ENCODE measurements at places on chromosomes 13 and 19. TPM values are rescaled to one million over a fixed set of nuclear protein-coding genes. Genes with fewer than 3 reads are reported as not detected.

Gene TPTE2
- total RNA-seq: not detected

Gene UBE2L5
- total RNA-seq: not detected

Gene RDH13
- total RNA-seq: 60.7 TPM

Gene PTPRH
- 1.5 TPM for total RNA-seq

Gene SHISA2
- not detected for total RNA-seq

Gene RETN
- not detected for total RNA-seq

Gene ZNF225
- total RNA-seq: 3.1 TPM

Gene ERICH6B
- total RNA-seq: not detected

Gene GRIK5
- 6.3 TPM for total RNA-seq

Gene DACH1
- total RNA-seq: 1.8 TPM

Gene FFAR2
- total RNA-seq: 0.28 TPM

Gene ANKLE1
- not detected for total RNA-seq

- no peak for DNase-seq
- H3K4me3 ChIP-seq: no peak within 1 kb of the TSS
- H3K4me1 ChIP-seq: no peaks in the 10 kb centered on the region
- H3K36me3 ChIP-seq: no peaks in the 10 kb centered on the region
- H3K27ac ChIP-seq: no peak within 1 kb of the TSS
Measured at GRCh38 chr19:48043675-48044258, at the start of gene CABP5. Gene CABP5 (minus strand): TSS chr19:48044079. CDS start chr19:48043922, 157 bp downstream.

GRCh38 chr19:14748601-14749000 lies 29.8 kb downstream of the ADGRE2 start:
- no peak overlapping the region for H3K4me3 ChIP-seq
- no peaks in the 10 kb centered on the region for H3K27me3 ChIP-seq
- H3K27ac ChIP-seq: no peak overlapping the region
- no peak for DNase-seq
- no peaks in the 10 kb centered on the region for H3K4me1 ChIP-seq
- no peaks in the 10 kb centered on the region for H3K36me3 ChIP-seq

DNA sequence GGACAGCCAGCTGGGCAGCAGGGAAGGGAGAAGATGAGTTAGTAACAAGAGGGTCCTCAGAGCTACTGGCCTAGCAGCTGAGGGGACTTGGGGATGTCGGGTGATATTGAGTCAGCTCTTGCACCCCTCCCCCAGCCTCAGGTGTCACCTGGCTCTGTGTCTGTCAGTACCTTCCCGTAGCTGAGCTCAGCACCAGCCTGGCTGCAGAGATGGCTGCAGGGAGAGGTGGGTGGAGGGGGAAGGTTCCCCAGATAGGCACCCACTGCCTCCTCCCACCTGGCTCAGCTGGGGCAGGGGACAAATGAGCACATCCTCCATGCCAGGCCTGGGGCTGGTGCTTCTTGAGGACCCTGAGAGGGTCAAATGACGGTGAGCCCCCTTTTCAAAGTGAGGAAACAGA lies 6.8 kb upstream of the KPTN start:
- H3K4me1 ChIP-seq: peaks cover 50% of the 10 kb centered on the region
- no peak overlapping the region for H3K4me3 ChIP-seq
- no peak overlapping the region for H3K27ac ChIP-seq
- DNase-seq: no peak
- H3K27me3 ChIP-seq: no peaks in the 10 kb centered on the region

- no peak overlapping the region for H3K27ac ChIP-seq
- H3K27me3 ChIP-seq: no peaks in the 10 kb centered on the region
- no peaks in the 10 kb centered on the region for H3K36me3 ChIP-seq
- H3K4me1 ChIP-seq: no peaks in the 10 kb centered on the region
- no peak for DNase-seq
Measured at GRCh38 chr19:33350538-33351309, 22.8 kb upstream of the CEBPG start.

GRCh38 chr13:97974773-97975172 lies 21.3 kb downstream of the IPO5 start:
- no peaks in the 10 kb centered on the region for H3K36me3 ChIP-seq
- DNase-seq: no peak
- no peak overlapping the region for H3K27ac ChIP-seq
- no peaks in the 10 kb centered on the region for H3K27me3 ChIP-seq
- no peak overlapping the region for H3K4me3 ChIP-seq
- peaks cover 29% of the 10 kb centered on the region for H3K4me1 ChIP-seq

DNA sequence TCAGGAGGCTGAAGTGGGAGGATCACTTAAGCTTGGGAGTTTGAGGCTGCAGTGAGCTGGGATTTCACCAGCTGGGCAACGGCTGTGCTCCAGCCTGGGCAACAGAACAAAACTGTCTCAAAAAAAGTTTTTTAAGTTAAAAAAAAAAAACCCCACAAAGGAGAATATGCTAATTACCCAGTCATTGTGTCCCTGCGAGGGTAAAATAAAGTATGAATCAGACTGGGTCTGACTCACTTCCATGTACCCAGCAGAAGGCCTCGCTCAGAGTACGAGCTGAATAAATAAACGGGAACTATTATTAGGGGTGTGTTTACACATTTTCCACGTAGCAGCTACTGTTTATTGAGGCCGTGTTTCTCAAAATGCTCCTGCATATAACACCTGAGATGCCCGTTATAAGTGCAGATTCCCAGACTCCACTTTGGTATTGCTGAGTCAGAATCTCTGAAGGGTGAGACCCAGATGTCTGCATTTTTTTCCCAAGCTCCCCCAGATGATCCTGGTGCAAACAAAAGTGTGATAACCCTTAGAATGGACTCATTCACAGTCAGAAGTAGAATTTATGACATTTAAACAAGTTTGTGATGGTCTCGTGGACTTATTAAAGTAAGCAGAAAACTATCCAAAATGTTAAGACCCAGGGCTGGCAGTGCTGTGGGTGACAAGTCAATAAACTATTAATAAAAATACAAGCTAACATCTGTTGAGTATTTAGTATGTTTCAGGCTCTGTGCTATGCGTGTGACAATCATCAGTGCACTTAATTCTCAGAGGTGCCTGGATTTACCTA lies 28.2 kb downstream of the KCNC3 start:
- H3K36me3 ChIP-seq: peaks cover 9% of the 10 kb centered on the region
- DNase-seq: no peak
- no peaks in the 10 kb centered on the region for H3K4me1 ChIP-seq
- no peak overlapping the region for H3K4me3 ChIP-seq
- no peak overlapping the region for H3K27ac ChIP-seq
- no peaks in the 10 kb centered on the region for H3K27me3 ChIP-seq

- no peaks in the 10 kb centered on the region for H3K27me3 ChIP-seq
- no peak for DNase-seq
- no peaks in the 10 kb centered on the region for H3K4me1 ChIP-seq
- no peak overlapping the region for H3K27ac ChIP-seq
Measured at GRCh38 chr13:55999709-56000108, 1141.0 kb upstream of the PRR20A start.

DNA sequence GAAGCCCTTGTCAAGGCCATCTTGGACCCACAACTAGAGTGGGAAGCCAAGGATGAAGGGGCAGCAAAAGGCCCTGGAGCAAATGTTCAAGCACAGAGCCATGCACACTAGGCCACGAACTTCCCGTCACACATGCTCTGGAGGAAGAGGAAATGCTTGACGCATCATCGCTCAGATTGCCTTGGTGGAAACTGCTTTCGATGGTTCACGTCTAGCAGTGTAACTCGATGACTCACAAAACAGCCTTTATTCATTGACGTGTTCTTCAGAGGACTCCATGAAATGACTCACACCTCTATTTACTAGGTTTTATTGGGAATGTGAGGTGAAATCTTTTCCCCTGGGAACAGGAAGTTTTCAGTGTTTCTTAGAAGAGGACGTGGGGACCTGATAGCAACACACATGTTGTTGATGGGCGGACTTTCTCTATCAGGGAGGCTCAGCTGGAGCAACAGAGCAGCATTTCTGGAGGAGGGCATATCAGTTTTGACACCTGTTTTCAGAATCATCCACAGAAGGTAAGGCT lies 79.8 kb upstream of the FLT1 start:
- H3K27me3 ChIP-seq: no peaks in the 10 kb centered on the region
- H3K4me1 ChIP-seq: no peaks in the 10 kb centered on the region
- H3K4me3 ChIP-seq: no peak overlapping the region
- no peak overlapping the region for H3K27ac ChIP-seq

DNA sequence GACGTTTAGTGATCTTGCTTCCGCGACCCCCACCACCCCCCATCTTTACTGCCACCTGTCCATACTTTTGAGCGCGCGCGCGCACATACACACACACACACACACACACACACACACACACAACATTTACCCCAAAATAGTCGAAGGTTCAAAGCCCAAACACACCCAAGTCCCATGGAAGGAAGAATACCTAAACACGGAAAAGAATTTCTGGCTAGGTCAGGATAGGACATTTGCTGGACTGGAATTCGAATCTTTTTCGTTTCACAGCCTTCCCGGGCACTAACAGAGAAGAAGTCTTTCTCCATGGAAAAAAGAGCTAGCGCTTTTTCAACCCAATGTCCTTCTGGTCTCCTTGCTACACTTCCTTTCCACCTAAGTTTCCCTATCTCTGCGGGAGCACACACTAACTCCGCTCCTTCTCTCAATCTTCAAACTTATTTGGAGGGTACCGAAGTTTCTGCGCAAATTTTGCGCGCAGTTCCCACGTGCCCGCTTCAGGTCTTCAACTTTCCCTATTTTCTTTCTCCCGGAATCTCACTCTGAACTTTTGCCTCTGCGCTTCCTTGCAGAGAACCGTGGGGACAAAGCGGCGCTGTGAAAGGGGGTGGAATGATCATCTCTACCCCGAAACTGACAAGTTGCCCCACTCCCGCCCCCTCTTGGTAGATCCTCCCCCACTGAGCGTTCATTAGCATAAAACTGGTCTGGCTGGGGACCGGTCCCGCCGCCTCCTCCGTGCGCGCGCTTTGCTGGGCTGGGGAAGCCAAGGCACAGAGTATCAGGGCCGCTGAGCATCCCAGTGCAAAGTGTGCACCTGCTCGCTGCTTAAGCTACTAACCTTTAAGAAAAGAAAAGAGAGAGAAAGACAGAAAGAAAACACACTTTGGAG lies 2.7 kb downstream of the DACH1 start:
- DNase-seq: peak; percentile 80
- peaks cover 8% of the 10 kb centered on the region for H3K27me3 ChIP-seq
- peak overlapping the region; percentile 70 for H3K4me3 ChIP-seq
- H3K27ac ChIP-seq: peak overlapping the region; percentile 85

GRCh38 chr13:44805585-44805984 lies 183.7 kb downstream of the NUFIP1 start:
- no peaks in the 10 kb centered on the region for H3K27me3 ChIP-seq
- no peak for DNase-seq
- no peaks in the 10 kb centered on the region for H3K36me3 ChIP-seq
- H3K27ac ChIP-seq: no peak overlapping the region

GRCh38 chr19:45255611-45256157 lies 4.6 kb downstream of the MARK4 start:
- H3K36me3 ChIP-seq: peaks cover 3% of the 10 kb centered on the region
- no peak overlapping the region for H3K27ac ChIP-seq
- H3K4me1 ChIP-seq: peaks cover 20% of the 10 kb centered on the region
- no peak overlapping the region for H3K4me3 ChIP-seq
- no peaks in the 10 kb centered on the region for H3K27me3 ChIP-seq

DNA sequence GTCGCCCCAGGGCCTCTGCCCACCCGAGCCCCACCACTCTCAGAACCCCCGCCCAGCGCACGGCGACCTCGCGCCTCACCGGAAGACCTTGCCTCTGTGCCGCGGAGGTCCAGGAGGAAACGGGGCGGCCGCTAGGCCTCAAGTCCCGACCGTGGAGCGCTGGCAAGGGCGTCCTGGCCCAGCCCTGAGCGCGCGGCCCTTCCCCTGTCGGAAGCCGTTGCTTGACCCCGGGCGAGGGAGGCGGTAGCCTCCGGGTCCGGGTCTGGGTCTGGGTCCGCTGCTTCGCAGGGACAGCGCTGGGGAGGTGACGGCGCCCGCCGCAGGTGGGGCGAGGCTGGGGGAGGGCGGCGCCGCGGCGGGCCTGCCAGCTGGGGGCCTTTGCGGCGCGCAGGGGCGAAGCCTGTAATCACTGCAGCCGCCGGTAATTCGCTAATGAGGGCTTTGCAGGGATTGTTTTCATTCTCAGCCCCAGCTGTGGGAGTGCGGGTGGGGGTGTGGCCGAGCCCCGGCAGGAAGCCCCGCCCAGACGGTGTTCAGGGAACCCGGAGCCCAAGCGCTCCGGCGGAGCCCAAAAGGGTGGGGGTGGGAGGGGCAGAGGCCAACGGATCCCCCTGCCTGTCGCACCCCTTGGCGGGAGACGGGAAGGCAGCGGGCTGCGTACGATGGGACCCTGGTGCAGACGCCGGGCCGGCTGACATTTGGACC lies 8.6 kb downstream of the C19orf25 start:
- peaks cover 20% of the 10 kb centered on the region for H3K4me1 ChIP-seq
- peaks cover 42% of the 10 kb centered on the region for H3K27me3 ChIP-seq
- no peak overlapping the region for H3K27ac ChIP-seq
- no peak for DNase-seq
- H3K36me3 ChIP-seq: no peaks in the 10 kb centered on the region

GRCh38 chr19:12364391-12365235 lies 870 bp downstream of the ZNF442 start:
- peak overlapping the region; percentile 97 for H3K27ac ChIP-seq
- H3K36me3 ChIP-seq: no peaks in the 10 kb centered on the region
- peak; percentile 8 for DNase-seq
- H3K4me1 ChIP-seq: peaks cover 10% of the 10 kb centered on the region
- no peaks in the 10 kb centered on the region for H3K27me3 ChIP-seq

- peaks cover 17% of the 10 kb centered on the region for H3K4me1 ChIP-seq
- DNase-seq: no peak
- H3K36me3 ChIP-seq: no peaks in the 10 kb centered on the region
- H3K4me3 ChIP-seq: no peak overlapping the region
- H3K27me3 ChIP-seq: no peaks in the 10 kb centered on the region
Measured at GRCh38 chr13:73913079-73913740, 221.0 kb downstream of the KLF12 start.

DNA sequence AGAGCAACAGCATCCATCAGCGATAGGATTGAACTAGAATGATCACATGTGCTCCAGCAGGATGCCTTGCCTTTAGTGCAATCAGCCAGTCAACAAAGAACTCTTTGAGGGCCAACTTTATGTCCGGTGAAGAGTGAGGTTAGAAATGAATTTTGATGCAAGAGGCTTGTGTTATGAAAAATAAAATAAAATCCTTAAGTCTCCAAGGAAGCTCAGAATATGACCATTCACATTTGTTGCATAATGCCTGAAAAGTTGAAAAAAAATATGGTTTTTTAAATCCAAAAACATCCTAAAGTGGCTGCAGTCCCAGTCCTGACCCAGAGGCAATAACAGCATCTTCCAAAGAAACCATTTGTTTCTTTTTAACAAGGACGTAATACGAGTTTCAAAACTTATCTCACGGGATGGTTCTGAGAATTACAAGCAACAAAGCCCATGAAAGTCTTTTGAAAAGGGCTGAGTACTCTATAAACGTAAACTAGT lies 61.3 kb downstream of the DCLK1 start:
- H3K4me3 ChIP-seq: peak overlapping the region; percentile 15
- H3K36me3 ChIP-seq: no peaks in the 10 kb centered on the region
- H3K27ac ChIP-seq: peak overlapping the region; percentile 65
- no peak for DNase-seq

DNA sequence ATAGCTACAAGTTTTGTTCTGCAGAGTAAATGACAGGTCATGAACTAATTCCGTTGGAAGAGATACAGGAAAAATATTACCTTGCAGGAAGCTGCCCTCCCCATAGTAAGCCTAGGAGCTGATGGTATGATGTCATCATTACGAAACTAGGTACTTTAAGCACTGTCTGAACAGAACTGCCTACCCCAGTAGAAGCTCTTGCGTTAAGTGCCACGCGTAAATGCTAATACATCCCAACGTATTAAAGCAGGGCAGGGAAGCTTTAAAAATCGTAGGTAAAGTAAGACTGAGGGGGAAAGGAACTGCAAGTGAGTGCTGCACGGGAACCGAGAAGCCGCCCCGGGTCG lies 572 bp downstream of the UGGT2 start:
- no peaks in the 10 kb centered on the region for H3K27me3 ChIP-seq
- peaks cover 9% of the 10 kb centered on the region for H3K4me1 ChIP-seq
- no peaks in the 10 kb centered on the region for H3K36me3 ChIP-seq
- DNase-seq: no peak

- no peak overlapping the region for H3K27ac ChIP-seq
- DNase-seq: no peak
Measured at GRCh38 chr13:49580980-49581680, 4.2 kb downstream of the RCBTB1 start.
